ENCODE measurements at places on chromosomes 13 and 19. TPM values are rescaled to one million over a fixed set of nuclear protein-coding genes. Genes with fewer than 3 reads are reported as not detected.

SMAD9 gene
- 34.9 TPM for total RNA-seq

DNA sequence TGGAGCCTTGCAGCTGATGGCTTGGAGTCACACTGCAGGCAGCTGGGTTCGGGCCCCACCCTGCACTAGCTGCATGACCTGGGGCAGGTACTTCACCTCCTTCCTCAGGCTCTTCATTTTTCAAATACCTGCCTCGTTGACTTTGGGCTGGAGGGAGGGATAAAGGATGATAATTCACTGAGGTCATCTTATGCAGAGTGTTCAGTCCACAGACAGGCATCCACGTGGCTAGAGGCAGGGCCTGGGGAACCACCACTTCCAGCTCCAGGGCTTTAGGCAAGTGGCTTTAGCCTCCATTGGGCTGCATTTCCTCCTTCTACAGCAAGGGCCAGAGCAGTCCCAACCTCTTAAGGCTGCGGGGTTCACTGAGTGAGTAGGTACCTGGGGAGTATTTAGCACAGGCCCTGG lies 84.8 kb downstream of the SIPA1L3 start:
- no peak for DNase-seq
- H3K27ac ChIP-seq: no peak overlapping the region
- no peaks in the 10 kb centered on the region for H3K36me3 ChIP-seq
- H3K27me3 ChIP-seq: no peaks in the 10 kb centered on the region
- no peak overlapping the region for H3K4me3 ChIP-seq

DNA sequence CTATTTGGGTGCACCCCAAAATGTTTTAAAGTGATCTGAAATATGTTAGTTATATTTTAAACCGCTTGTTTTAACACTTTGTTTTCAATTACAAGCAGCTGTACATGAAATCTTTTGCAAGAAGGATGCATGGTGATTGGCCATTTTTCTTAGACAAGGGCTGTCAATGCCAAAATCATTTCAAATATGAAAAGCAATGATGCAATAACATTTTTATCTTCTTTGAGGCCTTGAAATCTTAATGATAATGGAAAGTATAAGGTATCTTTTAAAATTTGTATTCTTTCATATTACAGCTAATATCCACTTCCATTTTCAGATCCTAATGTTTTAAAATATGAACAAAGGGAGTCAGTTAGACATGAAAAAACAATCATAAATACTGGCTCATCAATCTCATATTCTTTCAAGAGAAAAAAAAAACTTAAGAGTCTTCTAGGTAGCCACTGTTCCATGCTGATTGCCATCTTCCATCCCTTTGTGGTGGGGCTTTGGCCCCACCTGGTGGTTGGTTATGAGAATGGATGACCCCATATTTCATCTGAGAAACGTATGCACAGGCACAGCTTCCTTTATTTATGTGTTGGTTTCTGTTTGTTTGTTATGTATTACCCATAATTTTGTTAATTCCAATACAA lies 330.3 kb upstream of the MIR17HG start:
- DNase-seq: no peak
- no peak overlapping the region for H3K27ac ChIP-seq
- no peaks in the 10 kb centered on the region for H3K4me1 ChIP-seq
- H3K4me3 ChIP-seq: no peak overlapping the region

DNA sequence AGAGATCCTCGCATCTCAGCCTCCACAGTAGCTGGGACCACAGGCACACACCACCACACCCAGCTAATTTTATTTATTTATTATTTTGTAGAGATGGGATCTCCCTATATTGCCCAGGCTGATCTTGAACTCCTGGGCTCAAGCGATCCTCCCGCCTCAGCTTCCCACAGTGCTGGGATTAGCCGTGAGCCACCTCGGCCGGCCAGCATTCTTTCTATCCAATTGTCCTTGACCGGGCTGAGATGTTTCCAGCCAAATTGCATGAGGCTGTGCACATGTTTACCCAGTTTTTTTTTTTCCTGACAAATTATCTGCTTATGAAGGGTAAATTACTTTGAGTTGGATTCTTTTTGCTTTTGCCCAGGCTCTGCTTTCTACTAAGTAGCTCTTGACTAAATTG lies 28.2 kb downstream of the UNC13A start:
- H3K4me1 ChIP-seq: peaks cover 7% of the 10 kb centered on the region
- no peaks in the 10 kb centered on the region for H3K36me3 ChIP-seq

GRCh38 chr13:106480351-106480910 lies 55.0 kb downstream of the EFNB2 start:
- H3K4me3 ChIP-seq: no peak overlapping the region
- H3K36me3 ChIP-seq: no peaks in the 10 kb centered on the region
- no peaks in the 10 kb centered on the region for H3K27me3 ChIP-seq
- peak overlapping the region; percentile 38 for H3K27ac ChIP-seq
- no peak for DNase-seq
- peaks cover 10% of the 10 kb centered on the region for H3K4me1 ChIP-seq

All from thoracic aorta (tissue), 2 donors.